Lung (tissue), 17 donors: ENCODE measurements at places on chromosomes 1 and 21. TPM values are rescaled to one million over a fixed set of nuclear protein-coding genes. Genes with fewer than 3 reads are reported as not detected.
A peak's percentile ranks its signal among the peaks of the same experiment; 100 is the strongest.

Gene LEMD1
- 1.0 TPM for total RNA-seq

Gene PDZK1IP1
- 72.6 TPM for total RNA-seq

Gene C1orf159
- total RNA-seq: 9.9 TPM

Gene TBX19
- 3.6 TPM for total RNA-seq

Gene LMO4
- 96.4 TPM for total RNA-seq

DNA sequence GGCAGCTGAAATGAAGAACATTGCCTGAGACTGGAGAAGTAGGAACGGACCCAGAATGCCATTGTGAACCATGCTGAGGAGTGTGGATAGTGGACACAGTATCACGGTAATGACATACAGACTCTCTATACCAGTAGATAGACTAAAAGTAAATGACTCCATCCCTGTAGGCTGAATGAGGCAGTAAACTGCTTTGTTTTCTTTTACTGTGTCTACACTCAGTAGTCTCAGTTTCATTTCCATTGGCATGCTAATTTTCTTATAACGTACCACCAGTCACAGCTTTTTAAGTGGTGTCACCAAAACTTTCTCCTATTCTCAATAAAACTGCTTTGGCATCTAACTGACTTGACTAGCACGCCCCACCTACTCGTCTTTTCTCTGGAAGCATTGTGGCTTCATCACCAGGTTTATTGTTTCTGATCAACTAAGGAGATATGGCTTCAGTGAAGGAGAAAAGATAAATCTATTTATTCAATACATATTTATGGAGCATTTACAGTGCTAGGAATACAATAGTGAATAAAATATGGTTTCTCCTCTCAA lies 8.4 kb upstream of the ZNF697 start:
- no peaks in the 10 kb centered on the region for H3K27me3 ChIP-seq
- H3K4me1 ChIP-seq: peaks cover 16% of the 10 kb centered on the region
- H3K4me3 ChIP-seq: no peak overlapping the region
- DNase-seq: no peak
- no peak overlapping the region for H3K27ac ChIP-seq

GRCh38 chr1:207619871-207620542 lies 24.9 kb upstream of the CR1L start:
- no peaks in the 10 kb centered on the region for H3K27me3 ChIP-seq
- H3K27ac ChIP-seq: no peak overlapping the region
- no peaks in the 10 kb centered on the region for H3K4me1 ChIP-seq
- no peaks in the 10 kb centered on the region for H3K36me3 ChIP-seq

DNA sequence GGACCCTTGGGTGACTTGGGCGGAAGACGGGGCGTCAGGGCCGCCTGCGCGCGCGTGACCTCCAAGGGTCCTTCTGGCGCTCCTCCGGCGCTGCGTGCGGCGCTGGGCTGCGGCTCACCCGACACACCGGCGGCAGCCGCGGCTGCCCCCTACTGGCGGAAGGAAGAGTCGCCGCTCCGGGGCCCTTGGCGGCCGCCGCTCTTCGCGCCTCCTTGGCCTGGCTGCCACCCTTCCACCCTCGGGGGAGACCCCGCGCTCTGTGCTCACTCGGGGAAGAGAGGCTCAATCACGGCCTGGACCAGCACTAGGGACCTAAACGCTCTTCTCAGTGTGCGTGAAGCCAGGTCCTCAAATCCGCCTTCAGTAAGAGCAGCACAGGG lies 89.7 kb downstream of the DMRTA2 start:
- H3K4me1 ChIP-seq: peaks cover 5% of the 10 kb centered on the region
- no peaks in the 10 kb centered on the region for H3K36me3 ChIP-seq
- H3K27ac ChIP-seq: no peak overlapping the region

DNA sequence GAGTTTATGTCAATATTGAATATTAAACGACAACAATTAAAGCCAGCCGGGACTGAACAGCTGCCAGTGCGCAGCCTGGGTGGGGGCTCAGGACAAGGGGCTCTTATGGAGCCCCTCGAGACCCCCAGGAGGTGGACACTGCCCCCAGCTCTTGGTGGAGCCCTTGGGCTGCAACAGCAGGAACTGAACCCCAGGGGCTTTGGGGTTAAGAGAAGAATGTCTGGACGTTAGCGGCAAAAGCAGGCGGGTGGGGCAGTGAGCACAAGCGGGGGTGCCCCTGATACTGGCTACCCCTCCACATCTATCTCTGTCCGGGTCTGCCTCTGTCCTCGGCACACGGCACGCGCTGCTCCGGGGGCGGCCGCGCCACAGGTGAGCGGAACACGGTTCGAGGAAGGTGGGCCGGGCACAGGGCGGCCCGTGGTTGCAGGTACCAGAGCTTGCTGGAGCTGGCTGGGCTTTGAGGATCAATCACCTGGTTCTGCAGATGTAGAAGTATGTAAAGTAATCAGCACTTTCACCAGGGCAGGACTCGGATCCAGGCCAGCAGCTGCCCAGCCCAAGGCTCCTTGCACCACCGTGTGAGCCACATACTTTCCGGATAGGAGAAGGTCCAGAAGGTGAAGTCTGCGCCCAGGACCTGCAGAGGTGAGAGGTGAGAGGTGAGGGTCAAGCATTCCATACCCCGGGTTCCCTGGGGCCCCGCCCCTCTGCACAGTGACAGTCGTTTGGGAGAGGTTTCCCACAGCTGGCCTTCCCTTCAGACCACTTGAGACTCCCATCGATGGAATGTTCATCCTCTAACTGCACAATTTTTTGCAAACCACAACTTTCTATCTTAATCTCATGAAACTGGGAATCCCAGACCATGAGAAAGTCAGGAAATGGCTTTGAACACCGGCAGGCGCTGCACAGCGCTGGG lies 12.4 kb upstream of the POFUT2 start:
- no peak overlapping the region for H3K4me3 ChIP-seq
- peaks cover 27% of the 10 kb centered on the region for H3K4me1 ChIP-seq
- peak overlapping the region; percentile 29 for H3K27ac ChIP-seq
- H3K27me3 ChIP-seq: no peaks in the 10 kb centered on the region
- no peak for DNase-seq
- H3K36me3 ChIP-seq: no peaks in the 10 kb centered on the region

DNA sequence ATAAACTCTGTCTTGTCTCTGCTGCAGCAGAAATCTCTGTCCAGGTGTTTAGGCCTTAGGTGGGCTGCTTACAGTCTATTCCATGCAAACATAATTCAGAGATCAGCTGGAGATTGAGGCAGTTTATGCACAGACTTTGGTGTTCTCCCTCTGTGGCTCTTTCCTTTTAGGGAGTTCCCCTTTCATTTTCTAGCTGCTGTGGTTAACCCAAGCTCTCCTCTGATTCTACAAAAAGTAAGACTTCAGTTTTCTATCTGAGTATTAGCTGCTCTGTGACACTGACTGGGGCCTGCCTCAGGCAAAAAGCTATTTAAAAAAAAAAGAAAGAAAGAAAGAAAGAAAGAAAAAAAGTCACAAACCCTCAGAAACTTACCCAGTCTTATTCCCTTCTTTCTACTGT lies 211.1 kb downstream of the CAMTA1 start:
- no peaks in the 10 kb centered on the region for H3K4me1 ChIP-seq
- DNase-seq: no peak
- H3K27me3 ChIP-seq: no peaks in the 10 kb centered on the region

- no peaks in the 10 kb centered on the region for H3K27me3 ChIP-seq
- no peaks in the 10 kb centered on the region for H3K4me1 ChIP-seq
- H3K27ac ChIP-seq: no peak overlapping the region
- DNase-seq: no peak
Measured at GRCh38 chr21:46139686-46140085, 15.7 kb downstream of the FTCD start.

GRCh38 chr1:207459008-207459407 lies 4.9 kb downstream of the CR2 start:
- no peaks in the 10 kb centered on the region for H3K4me1 ChIP-seq
- H3K27me3 ChIP-seq: no peaks in the 10 kb centered on the region
- no peak overlapping the region for H3K4me3 ChIP-seq
